Uterus (tissue), 4 donors: ENCODE measurements at places on chromosomes 7 and 10.

GRCh38 chr7:150688630-150689029 lies 3.1 kb downstream of the GIMAP2 start:
- H3K36me3 ChIP-seq, result no peaks in the 10 kb centered on the region
- no peak for DNase-seq
- H3K4me3 ChIP-seq, result no peak overlapping the region
- no peak overlapping the region for H3K27ac ChIP-seq
- H3K27me3 ChIP-seq, result no peaks in the 10 kb centered on the region

GRCh38 chr10:20256969-20257368 lies 440.7 kb downstream of the PLXDC2 start:
- no peaks in the 10 kb centered on the region for H3K4me1 ChIP-seq
- H3K36me3 ChIP-seq, result no peaks in the 10 kb centered on the region
- no peak overlapping the region for H3K27ac ChIP-seq
- H3K27me3 ChIP-seq, result no peaks in the 10 kb centered on the region

DNA sequence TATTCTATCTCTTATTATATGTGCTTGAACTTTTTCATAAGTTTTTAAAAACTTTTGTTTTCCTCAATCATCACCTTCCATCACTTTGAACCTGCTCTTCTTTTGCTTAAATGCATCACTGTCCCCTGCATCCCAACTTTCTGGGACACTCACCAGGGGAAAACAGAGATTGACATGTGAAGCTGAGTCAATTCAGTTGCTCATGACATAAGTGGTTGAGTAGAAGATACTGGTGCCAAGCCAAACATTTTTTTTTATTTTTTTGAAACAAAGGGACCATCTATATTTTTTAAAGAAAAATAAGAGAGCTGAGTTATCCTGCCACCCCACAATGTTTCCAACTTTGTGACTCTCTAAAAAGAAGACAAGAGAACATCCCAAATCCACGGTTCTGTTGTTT lies 61.8 kb upstream of the AHR start:
- no peak overlapping the region for H3K4me3 ChIP-seq
- no peaks in the 10 kb centered on the region for H3K4me1 ChIP-seq
- no peak overlapping the region for H3K27ac ChIP-seq

GRCh38 chr10:97277551-97277950 lies 14.9 kb downstream of the ARHGAP19 start:
- no peaks in the 10 kb centered on the region for H3K36me3 ChIP-seq
- H3K27ac ChIP-seq, result peak overlapping the region; percentile 48
- H3K27me3 ChIP-seq, result no peaks in the 10 kb centered on the region
- H3K4me3 ChIP-seq, result no peak overlapping the region
- peaks cover 7% of the 10 kb centered on the region for H3K4me1 ChIP-seq
- no peak for DNase-seq

- no peak overlapping the region for H3K4me3 ChIP-seq
- no peaks in the 10 kb centered on the region for H3K4me1 ChIP-seq
- no peak overlapping the region for H3K27ac ChIP-seq
- H3K36me3 ChIP-seq, result no peaks in the 10 kb centered on the region
- peak; percentile 6 for DNase-seq
- no peaks in the 10 kb centered on the region for H3K27me3 ChIP-seq
Measured at GRCh38 chr7:44282601-44283171, 42.7 kb downstream of the CAMK2B start.

DNA sequence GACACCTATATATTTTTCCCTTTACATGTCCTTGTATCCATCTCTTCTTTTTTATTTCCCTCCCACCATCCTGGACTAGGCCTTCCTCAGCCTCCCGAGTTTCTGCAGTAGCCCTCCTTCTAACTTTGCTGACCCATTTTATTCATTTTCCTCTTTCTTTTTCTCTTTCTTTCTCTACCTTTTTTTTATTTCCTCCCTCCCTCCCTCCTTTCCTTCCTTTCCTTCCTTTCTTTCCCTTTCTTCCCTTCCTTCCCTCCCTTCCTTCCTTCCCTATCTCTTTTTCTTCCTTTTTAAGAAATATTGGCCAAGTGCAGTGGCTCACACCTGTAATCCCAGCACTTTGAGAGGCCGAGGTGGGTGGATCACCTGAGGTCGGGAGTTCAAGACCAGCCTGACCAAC lies 9.7 kb upstream of the CAMK2G start:
- H3K36me3 ChIP-seq, result no peaks in the 10 kb centered on the region
- H3K4me3 ChIP-seq, result no peak overlapping the region
- peaks cover 20% of the 10 kb centered on the region for H3K4me1 ChIP-seq
- DNase-seq, result no peak
- no peaks in the 10 kb centered on the region for H3K27me3 ChIP-seq

- no peaks in the 10 kb centered on the region for H3K36me3 ChIP-seq
- peak overlapping the region; percentile 68 for H3K27ac ChIP-seq
- no peaks in the 10 kb centered on the region for H3K4me1 ChIP-seq
- no peaks in the 10 kb centered on the region for H3K27me3 ChIP-seq
- DNase-seq, result peak; percentile 65
Measured at GRCh38 chr10:69439813-69440506, 11.3 kb upstream of the TSPAN15 start.

DNA sequence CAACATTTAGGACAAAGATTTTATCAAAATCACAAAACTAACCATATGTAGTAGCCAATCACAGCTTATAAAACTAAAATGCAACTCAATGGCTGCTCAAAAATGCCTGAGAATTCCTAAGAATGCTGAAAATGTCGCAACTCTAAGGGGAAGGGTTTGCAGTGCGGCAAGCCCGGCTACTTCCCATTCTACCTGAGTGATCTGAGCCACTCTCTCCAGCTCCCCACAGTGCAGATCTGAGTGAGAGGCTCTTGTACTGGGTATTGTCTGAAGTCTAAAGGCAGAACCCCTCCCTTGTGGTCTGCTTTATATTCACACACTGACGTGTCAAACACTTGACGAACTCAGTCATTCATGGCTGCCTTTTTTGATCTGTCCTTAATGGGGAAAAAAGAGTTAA lies 28.9 kb downstream of the RAB11FIP2 start:
- no peaks in the 10 kb centered on the region for H3K36me3 ChIP-seq
- no peaks in the 10 kb centered on the region for H3K4me1 ChIP-seq
- no peak overlapping the region for H3K4me3 ChIP-seq
- DNase-seq, result no peak
- H3K27me3 ChIP-seq, result no peaks in the 10 kb centered on the region

DNA sequence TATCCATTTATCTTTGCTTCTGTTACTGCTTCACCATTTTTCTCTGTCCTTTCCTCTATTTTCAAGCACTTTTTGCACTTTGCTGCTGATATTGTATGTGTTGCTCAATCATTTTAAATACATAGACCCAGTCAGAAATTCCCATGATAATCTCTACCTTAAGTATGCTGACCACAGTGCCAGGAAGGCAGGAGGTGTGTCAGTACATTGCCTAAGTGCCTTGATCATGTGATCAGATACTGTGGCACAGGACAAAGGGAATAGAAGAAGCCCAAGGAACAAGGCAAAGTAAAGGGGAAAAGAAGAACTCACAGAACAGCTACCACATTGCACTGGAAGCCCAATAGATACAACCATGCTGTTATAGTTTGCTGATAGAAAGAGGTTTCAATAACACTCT lies 53.7 kb upstream of the CD36 start:
- no peak overlapping the region for H3K4me3 ChIP-seq
- H3K27me3 ChIP-seq, result no peaks in the 10 kb centered on the region
- DNase-seq, result no peak

DNA sequence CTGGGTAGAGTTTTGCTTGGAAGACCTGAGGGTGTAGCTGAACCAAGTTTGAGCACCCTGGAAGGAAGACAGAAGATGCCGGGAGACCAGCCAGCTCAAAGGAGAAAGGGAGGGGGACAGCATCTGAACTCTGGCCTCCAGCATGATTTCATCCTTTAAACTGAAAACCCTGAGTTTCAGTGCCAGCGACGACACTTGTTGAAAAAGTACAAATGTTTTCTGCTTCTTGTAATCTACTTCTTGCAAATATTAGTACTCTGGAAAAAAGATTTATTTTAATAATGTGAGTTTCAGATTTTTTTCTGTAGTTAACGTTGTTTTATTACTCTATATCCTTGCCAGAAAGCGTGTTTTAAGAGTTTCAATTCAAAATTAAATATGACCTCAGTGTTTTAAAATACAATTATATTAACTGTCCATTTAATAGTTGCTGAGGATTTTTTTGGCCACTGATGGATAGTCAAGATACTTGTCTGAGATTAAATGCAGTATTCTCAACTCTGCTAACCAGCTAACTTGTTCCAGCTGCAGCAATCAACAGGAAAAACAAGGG lies 227.7 kb downstream of the MGMT start:
- H3K36me3 ChIP-seq, result no peaks in the 10 kb centered on the region
- peaks cover 26% of the 10 kb centered on the region for H3K4me1 ChIP-seq
- no peaks in the 10 kb centered on the region for H3K27me3 ChIP-seq
- peak; percentile 89 for DNase-seq
- no peak overlapping the region for H3K4me3 ChIP-seq

DNA sequence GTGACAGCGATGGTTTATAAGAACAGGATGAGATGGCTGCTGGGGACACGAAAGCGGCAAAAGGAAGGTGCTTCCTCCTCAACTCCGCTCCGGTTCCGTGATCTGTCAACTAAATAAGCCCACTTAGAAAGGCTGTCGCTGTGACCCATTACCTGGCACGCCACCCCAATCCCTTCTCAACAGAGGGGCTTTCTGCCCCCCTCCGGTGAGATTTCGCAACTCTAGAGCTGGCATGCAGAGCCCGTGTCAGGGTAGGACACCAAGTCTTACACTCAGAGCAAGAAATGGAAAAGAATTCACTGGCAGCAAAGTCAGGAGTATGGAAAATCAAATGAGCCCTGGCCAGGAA lies 66.4 kb downstream of the FGFR2 start:
- no peak overlapping the region for H3K4me3 ChIP-seq
- no peaks in the 10 kb centered on the region for H3K4me1 ChIP-seq
- no peaks in the 10 kb centered on the region for H3K27me3 ChIP-seq
- no peak for DNase-seq
- H3K36me3 ChIP-seq, result no peaks in the 10 kb centered on the region

GRCh38 chr7:1630700-1631336 lies 39.3 kb upstream of the ELFN1 start:
- H3K4me3 ChIP-seq, result no peak overlapping the region
- H3K27ac ChIP-seq, result no peak overlapping the region
- H3K36me3 ChIP-seq, result no peaks in the 10 kb centered on the region
- no peak for DNase-seq

- no peaks in the 10 kb centered on the region for H3K36me3 ChIP-seq
- H3K4me1 ChIP-seq, result peaks cover 26% of the 10 kb centered on the region
- DNase-seq, result no peak
- peak overlapping the region; percentile 87 for H3K27ac ChIP-seq
Measured at GRCh38 chr10:72336259-72337038, 18.3 kb downstream of the DNAJB12 start.

GRCh38 chr10:76136961-76137360 lies 705.5 kb downstream of the LRMDA start:
- H3K27ac ChIP-seq, result no peak overlapping the region
- no peaks in the 10 kb centered on the region for H3K27me3 ChIP-seq
- no peak overlapping the region for H3K4me3 ChIP-seq

GRCh38 chr10:23351926-23352519 lies 7.4 kb upstream of the C10orf67 start:
- no peak overlapping the region for H3K4me3 ChIP-seq
- H3K27me3 ChIP-seq, result no peaks in the 10 kb centered on the region
- H3K4me1 ChIP-seq, result no peaks in the 10 kb centered on the region
- DNase-seq, result no peak
- no peaks in the 10 kb centered on the region for H3K36me3 ChIP-seq
- H3K27ac ChIP-seq, result no peak overlapping the region

DNA sequence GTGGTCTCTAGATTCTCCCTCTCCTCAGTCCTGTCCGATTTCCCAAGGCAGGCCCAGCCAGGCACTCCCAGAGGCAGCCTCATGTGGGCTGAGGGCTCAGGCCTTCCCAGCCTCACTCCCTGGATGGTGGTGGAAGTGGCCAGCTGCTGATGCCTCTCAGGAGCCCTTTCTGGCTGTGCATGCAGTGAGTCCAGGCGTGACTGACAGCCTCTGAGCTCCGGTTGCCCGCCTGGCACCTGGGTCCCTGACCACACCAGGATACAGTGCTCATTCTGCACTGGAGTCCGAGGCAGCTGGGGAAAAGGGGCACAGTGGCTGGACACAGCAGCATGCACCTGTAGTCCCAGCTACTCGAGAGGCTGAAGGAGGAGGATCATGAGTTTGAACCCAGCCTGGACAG lies 132.6 kb downstream of the CUL2 start:
- no peaks in the 10 kb centered on the region for H3K4me1 ChIP-seq
- H3K4me3 ChIP-seq, result no peak overlapping the region

DNA sequence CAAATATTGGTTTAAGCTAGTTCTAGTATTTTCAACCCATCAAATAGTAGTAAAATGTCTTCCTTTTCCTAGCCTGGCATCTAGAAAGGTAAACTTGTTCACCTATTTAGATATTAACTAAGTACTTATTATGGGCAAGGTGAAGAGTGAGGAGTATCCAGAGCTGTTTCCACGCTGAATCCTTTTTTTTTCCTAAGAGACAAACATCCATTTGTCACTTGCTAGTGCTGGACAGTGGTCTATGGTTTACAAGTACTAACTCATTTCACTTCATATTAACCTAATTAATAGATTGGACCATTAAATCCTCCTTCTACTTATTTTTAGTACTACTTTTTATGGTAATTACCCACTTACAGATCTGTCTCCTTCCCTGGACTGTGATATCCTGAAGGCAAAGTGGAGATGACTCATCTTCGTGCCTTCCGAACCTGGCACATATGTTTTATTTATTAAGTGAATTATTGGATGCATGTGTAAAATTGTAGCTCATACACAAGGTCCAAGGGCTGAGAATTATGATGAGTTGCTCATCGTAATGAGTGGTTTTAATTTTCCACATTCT lies 159.6 kb upstream of the IGFBP3 start:
- no peak overlapping the region for H3K27ac ChIP-seq
- H3K27me3 ChIP-seq, result no peaks in the 10 kb centered on the region
- no peak overlapping the region for H3K4me3 ChIP-seq
- H3K36me3 ChIP-seq, result no peaks in the 10 kb centered on the region
- no peaks in the 10 kb centered on the region for H3K4me1 ChIP-seq

- H3K27me3 ChIP-seq, result no peaks in the 10 kb centered on the region
- DNase-seq, result no peak
- no peak overlapping the region for H3K27ac ChIP-seq
- H3K4me3 ChIP-seq, result no peak overlapping the region
- H3K36me3 ChIP-seq, result no peaks in the 10 kb centered on the region
- peaks cover 4% of the 10 kb centered on the region for H3K4me1 ChIP-seq
Measured at GRCh38 chr10:75922435-75922834, 491.0 kb downstream of the LRMDA start.

GRCh38 chr10:4483811-4484210 lies 342.2 kb upstream of the AKR1E2 start:
- H3K27ac ChIP-seq, result no peak overlapping the region
- no peak for DNase-seq
- no peak overlapping the region for H3K4me3 ChIP-seq

DNA sequence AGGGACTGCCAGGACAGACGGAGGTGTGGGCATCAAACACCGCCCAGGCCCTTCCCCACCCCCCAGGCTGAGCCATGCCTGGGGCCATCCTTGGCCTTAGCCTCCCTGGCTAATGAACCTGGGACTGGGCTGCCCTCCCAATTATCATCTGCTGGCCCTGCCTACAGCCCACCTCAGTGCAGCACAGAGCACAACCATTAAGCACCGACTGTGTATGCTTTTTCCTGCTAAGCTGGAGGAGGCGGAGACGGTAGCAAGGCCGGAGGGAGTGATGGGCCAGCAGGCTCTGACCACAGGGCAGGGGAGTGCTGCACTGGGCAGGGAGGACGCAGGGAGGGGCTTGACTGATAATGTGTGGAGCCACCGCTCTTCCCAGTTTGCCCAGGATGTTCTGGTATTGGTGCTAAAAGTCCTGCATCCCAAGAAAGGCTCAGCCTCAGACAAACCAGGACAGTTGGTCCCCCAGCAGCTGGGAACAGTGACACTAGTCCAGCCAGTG lies 72.0 kb downstream of the C10orf143 start:
- H3K36me3 ChIP-seq, result no peaks in the 10 kb centered on the region
- no peak overlapping the region for H3K27ac ChIP-seq
- DNase-seq, result no peak
- H3K27me3 ChIP-seq, result no peaks in the 10 kb centered on the region
- H3K4me1 ChIP-seq, result no peaks in the 10 kb centered on the region
